ENCODE measurements at places on chromosomes 11 and 22.

GRCh38 chr22:40405178-40406062, 35.0 kb downstream of the SGSM3 start:
- DNase-seq, result no peak

DNA sequence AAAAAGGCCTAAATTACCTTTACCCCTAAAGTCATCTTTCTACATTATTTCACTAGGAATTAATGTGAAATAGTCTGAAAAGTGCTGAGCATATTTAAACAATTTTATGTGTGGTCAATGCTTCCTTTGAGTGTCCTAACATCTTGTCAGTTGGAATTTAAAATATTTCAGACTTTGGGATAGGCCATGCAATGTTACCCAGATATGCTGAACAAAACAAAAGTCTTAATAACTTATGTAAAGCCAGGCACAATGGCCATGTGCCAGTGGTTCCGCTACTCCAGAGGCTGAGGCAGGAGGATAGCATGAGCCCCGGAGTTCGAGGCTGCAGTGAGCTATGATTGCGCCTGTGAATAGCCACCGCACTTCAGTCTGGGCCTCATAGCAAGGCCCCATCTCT, 137.4 kb downstream of the CADM1 start:
- DNase-seq, result no peak

GRCh38 chr11:65696802-65697552, 15.1 kb upstream of the KAT5 start:
- DNase-seq, result no peak

DNA sequence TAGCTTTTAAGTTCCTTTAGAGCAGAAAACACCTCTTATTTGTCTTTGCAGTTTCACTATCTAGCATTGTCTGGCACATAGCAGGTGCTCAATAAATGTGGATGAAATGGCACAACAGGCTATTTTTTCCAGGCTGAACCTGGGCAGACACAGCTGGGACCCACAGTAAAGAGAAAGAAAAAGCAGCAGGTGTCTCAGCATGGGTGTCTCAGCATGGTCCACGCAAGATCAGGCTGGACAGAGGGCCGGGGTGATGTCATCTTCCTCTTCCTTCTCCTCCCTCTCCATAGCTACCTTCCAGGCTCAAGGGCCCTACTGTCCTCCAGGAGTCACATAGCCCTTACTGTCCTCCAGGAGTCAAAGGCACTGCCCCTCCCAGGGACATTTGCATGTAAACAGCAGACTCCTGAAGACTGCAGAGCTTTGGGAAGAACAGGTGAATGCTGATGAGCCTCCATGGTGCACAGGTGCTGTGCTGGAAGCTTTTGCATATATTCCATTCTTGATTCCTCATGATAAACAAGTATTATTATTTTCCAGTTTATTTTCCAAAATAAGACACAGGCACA, 65.2 kb downstream of the DSCAML1 start:
- no peak for DNase-seq

- DNase-seq, result no peak
These were observed 329.9 kb upstream of the LRRC4C start for GRCh38 chr11:41789376-41789775.
